Stimulated activated CD8-positive, alpha-beta memory T cell treated with anti-CD3 and anti-CD28 coated beads, Interleukin-7, amount 100 ng/mL, for 1 hour (primary cell): ENCODE measurements at places on chromosomes 2 and 18.
A peak's percentile ranks its signal among the peaks of the same experiment; 100 is the strongest.

DNA sequence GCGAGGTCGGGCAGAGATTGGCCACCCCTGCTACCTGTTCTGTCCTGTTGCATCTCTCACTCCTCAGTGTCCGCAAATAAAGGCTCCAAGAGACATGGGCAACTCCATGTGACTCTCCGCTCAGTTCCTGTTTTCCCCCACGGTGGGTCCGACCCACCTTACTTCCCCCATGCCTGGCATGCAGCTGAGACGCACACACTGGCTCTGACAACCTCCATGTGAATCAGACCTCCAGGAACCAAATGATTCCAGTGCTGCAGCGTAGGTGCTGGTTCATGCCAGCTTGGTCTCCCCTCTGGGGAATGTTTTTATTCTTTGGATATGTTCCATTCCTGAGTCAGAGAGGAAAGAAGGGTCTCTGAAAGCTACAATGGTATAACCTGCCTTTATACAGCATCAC is 221.5 kb downstream of the SH3RF3 start:
- DNase-seq, result no peak

GRCh38 chr2:181304011-181304844 is 153.0 kb upstream of the ITGA4 start:
- no peak for DNase-seq

DNA sequence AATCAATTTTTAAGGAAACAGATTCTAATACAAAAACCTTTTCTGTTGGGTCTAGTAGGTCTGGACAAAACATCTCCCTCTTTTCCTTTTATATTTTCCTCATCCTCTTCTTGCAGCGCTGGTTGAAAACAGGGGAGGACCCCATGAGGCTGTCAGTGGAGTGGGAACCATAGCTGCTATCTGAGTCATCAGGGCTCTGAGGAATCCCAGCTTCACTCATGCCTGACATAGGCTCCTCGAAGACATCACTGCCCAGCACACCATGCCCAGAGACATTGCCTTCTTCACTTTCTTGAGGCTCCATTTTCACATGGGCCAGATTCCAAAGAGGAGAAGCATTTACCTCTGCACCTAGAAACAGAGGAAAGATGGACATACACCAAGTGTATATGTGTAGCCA is 10.0 kb downstream of the SUPT7L start:
- no peak for DNase-seq

DNA sequence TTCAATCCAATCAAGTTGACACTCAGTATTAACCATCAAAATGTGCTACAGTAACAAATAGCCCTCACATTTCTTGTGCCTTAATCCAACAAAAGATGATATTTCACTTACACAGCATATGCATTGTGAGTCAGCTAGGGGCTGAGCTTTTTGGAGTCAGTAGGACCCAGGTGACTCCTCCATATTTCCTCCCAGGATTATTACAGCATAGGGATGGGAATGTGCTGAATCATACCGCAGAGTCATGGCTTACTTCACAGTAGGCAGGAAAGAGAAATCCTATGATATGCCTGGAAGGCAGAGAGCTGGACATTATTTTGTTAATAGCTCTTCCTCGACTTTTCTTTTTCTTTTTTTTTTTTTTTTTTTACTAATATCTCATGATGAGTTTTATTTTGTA is 153.3 kb downstream of the TMEM182 start:
- no peak for DNase-seq

- DNase-seq, result no peak
Observed at GRCh38 chr2:140136366-140136765, 1356.2 kb upstream of the NXPH2 start.

DNA sequence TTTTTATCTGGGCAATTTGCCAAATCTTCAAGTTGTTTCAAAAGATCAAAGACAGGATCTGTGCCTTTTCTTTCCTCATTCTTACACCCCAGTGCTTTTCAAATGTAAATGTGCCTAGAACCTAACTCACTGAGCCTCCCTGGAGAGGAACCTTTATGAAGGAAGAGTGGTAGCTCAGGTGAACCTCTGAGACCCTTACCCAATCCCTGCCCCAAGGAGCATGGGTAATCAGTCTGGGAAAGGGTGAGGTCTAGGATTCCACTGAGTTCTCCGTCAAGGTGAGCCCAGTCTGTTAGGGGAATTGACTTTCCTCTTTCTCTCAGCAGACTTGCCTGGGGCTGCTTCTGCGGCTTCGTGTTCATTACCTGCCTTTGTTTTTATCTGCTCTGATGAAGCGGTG is 88.1 kb upstream of the MAP4K4 start:
- no peak for DNase-seq

DNA sequence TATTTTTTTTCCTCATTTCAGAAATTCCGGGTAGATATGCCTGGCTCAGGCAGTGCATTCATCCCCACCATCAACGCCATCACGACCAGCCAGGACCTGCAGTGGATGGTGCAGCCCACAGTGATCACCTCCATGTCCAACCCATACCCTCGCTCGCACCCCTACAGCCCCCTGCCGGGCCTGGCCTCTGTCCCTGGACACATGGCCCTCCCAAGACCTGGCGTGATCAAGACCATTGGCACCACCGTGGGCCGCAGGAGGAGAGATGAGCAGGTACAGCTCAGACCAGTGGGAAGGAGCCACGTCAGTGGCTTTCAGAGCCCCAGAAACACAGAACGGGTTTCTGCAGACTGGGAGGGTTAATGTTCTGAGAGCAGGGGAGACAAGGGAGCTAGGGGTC is 11.4 kb downstream of the FOSL2 start:
- no peak for DNase-seq

GRCh38 chr2:131044757-131045150 is 48.5 kb downstream of the FAM168B start:
- DNase-seq, result no peak

GRCh38 chr2:140177086-140177485 is 1396.9 kb upstream of the NXPH2 start:
- no peak for DNase-seq

- no peak for DNase-seq
Observed at GRCh38 chr2:70995426-70995729, 705 bp upstream of the TEX261 start.

DNA sequence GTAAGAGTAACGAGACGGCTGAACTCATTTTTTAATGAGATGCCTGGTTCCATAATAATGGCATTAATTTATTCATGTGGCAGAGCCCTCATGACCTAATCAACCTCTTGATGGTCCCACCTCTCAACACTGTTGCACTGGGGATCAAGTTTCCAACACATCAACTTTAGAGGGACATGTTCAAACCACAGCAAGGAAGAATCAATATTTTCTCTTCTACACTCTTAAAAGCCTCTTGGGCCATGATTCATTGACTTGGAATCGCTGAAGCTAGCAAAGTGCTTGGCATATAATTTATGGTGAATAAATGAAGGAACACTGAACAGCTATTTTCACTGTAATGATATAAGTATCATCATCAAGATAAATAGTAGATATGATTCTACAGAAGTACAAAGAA is 333.0 kb downstream of the TNS1 start:
- DNase-seq, result no peak

DNA sequence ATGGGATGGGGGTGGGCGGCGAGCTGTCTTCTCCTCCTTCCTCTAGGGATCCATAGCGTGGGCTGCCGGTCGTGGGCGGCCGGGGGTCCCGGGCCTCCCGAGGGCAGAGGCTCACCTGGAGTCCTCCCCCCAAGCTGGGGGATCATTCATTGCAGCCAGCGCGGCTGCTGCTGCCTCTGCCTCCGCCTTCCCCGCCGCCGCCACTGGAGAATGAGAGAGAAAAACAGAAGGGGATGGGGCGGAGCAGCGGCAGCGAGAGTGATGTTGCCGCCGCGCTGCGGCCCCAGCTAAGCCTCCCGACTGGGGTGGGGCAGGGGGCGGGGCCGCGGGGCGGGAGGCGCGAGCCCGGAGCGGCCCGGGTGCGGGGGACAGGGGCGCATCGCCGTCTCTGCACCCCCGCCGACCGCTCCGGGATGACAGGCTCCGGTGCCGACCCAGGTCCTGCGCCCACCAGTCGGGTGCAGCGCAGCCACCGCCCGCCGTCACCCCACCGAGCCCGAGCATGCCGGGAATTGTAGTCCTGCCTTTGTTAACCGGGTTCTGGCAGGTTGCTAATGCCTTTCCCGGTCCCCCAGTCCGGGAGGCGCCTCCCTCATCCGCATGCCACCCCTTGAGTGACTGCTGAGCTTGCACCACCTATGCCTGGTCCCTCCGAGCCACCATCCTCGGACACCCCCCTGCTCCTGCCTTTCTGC is at the start of gene KIF3C:
KIF3C (minus strand) TSS at position 225 of the 695 bp plus-strand sequence. CDS start 580 bp downstream, outside the sequence.
- peak; percentile 46 for DNase-seq

DNA sequence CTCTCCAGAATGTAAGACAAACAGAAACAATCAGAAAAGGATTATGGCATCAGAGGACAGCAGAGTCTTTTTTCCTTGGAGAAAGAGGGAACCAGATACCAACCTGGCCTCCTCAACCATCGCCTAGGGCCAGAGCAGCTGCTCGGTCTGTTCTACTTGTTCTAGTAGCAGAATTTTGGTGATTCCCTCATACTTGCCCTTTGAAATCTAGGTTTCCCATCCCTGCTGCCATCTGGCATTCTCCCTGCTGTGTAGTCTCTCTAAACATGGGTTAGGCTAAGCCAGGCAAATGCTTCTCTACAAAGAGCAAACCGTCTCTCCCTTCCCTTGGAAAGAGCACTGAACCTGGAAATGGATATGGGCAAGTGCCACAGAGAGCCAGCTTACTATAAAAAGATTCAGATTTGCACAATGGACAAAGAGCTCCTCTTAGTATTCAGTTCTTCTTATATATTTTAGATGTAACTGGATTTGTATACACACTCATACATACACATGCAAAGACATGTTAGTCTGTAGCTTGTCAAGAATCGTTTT is 208.6 kb upstream of the ST6GAL2 start:
- DNase-seq, result no peak

DNA sequence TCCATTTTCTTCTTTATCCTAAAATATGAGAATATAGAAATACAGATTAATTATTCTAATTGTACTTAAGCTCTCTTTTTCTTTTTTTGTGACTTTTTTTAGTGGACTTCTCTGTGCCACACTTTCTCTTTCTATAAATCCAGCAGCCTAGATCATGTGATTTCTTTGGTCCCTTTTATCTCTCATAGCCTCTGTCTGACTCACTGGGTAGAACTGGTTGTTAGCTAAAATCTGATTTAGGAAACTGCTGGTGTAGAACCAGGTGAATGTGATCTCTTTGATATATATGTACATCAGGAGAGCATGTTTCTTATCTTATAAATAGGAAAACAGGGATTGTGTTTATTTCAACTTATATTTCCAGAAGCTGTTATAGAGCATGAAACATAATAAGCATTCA is 54.9 kb downstream of the VRK2 start:
- no peak for DNase-seq

GRCh38 chr2:196263181-196263747 is 91.9 kb upstream of the STK17B start:
- no peak for DNase-seq

GRCh38 chr2:15334644-15335326 is 226.3 kb downstream of the NBAS start:
- no peak for DNase-seq

DNA sequence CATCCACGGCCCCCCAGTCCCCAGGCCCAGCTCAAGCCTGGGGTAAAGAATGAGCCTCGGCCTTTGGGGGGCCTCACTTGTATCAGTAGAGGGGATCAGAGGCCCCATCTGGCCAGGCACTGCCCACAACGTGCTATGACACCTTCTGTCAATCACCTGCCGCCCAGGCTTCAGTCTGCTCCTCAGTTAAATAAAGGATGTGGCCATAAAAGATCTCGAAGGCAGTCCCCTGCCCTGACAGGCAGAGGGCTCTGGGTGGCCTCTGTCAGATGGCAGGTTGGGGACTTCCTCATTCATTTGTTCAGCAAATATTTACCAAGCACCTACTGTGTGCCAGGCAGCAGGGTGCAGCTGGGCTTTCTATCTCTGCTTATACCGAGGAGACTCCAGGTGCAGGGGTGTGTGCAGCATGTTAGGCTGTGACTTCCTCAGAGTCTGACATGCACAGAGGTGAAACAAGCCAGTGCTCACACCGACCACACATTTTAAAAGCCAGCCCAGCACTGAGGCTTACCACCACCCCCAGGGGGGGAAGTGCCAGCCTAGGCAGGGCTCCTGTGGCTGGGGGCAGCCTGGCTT is 166.4 kb downstream of the GALNT1 start:
- no peak for DNase-seq

- DNase-seq, result no peak
Observed at GRCh38 chr2:201366146-201366545, 9.0 kb upstream of the FLACC1 start.

- no peak for DNase-seq
Observed at GRCh38 chr2:145012806-145013205, 492.9 kb upstream of the ZEB2 start.

- no peak for DNase-seq
Observed at GRCh38 chr2:219041252-219041651, at the start of gene CFAP65. Gene CFAP65 (minus strand): TSS chr2:219041516. CDS start chr2:219039048, 2,468 bp downstream.

- no peak for DNase-seq
Observed at GRCh38 chr18:7059276-7059675, 58.3 kb downstream of the LAMA1 start.

DNA sequence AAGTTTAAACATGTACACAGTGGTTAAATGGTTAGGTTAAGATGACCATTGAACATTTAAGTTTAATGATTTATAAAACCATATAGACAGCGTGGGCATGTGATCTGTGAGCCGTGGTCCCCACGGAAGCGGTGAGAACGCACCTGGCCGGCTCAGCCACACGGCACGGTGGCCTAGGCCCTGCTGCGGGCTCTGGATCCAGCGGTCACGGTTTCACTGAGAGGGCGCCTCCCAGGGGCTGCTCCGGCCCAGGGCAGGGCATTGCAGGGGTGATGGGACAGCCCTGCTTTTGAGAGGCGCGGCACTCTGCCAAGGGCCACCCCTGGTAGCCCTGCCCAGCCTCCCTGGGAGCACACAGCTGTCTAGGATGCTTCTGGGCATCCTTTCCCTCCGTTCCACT is 124.9 kb downstream of the RGPD3 start:
- DNase-seq, result no peak

DNA sequence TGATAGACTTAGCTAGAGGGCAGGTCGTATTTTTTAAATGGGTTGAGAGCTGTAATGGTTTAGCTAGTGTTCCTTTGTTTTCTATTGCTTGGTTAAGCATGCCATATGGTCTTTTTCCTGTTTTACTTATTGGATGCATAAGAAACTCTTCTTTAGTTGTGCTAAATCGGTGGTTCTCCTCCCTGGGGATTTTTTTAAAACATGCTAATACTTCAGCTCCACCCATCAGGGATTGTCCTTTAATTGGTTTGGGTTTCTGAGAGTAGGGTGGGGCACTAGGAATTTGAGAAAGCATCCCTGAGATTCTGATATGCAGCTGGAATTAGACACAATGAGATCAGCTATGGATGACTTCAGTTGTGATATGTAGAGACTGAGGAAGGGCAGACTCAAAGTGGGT is 497.2 kb downstream of the THSD7B start:
- no peak for DNase-seq

GRCh38 chr18:76273036-76273545 is 222.0 kb downstream of the ZNF516 start:
- no peak for DNase-seq
